ENCODE measurements at places on chromosomes 16 and 17. TPM values are rescaled to one million over a fixed set of nuclear protein-coding genes. Genes with fewer than 3 reads are reported as not detected.
A peak's percentile ranks its signal among the peaks of the same experiment; 100 is the strongest.

DNA sequence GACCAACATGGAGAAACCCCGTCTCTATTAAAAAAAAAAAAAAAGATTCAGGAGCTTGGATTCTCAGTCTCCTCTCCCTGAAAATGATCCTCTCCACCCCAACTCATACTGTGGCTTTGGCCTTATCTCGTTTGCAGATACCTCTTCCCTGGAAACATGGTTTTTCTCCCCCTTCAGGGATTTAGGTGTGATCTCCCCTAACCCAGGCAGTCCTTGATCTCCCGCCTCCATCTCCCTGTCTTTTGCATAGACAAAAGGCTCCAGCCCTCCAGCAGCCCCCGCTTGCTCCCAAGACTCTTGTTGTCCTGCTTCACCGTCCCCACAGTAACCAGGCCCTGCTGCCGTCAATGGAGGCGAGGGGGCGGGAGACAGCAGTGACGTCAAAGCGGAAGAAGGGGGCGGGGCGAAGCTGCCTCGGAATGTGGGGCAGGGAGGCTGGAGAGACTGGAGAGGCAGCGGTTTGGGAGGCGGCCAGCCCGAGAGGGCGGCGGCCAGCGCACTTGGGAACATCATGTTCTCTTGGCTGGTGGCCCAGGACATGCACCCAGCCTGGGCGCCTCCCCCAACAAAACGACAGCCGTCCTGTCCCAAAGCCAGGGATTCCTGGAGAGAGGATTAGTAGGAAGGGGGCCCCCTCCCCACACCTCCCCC, 1.9 kb upstream of the PER1 start:
- peak; percentile 99 for DNase-seq

DNA sequence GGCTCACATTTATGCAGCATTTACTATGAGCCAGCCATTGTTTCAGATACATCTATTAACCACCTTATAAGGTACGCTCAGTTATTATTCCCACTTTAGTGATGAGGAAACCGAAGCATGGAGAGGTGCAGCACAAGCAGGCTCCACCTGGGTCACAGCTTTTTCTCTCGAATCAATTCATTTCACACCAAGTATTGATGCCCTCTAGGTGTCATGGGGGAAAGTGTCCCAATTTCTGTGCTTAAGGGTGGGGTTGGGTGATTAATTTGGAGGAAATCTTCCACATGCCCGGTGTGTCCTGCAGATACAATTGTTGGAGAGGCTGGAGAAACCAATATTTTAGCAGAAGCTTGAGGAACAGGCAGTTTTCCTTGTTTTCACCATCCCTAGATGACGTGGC, 62.7 kb upstream of the DNAJA2 start:
- DNase-seq = no peak

GRCh38 chr17:19313746-19314651, 48.5 kb downstream of the B9D1 start:
- DNase-seq = no peak

- no peak for DNase-seq
These were observed at the start of gene WFIKKN1 for GRCh38 chr16:630815-631405. Gene WFIKKN1 (plus strand): TSS chr16:630985. CDS start chr16:631254, 269 bp downstream.

- no peak for DNase-seq
These were observed 54.0 kb upstream of the GNAO1 start for GRCh38 chr16:56137269-56137668.

The KRTAP9-8 gene
- not detected for total RNA-seq

GRCh38 chr17:17839791-17840707, 3.3 kb upstream of the SREBF1 start:
- DNase-seq = peak; percentile 90

GRCh38 chr17:78839235-78839761, 1.3 kb downstream of the USP36 start:
- peak; percentile 45 for DNase-seq

All from HFFc6 (cell line).